ENCODE measurements at places on chromosomes 4 and X.

- DNase-seq: no peak
These were observed 9.0 kb upstream of the SLC25A6 start for GRCh38 chrX:1400742-1401471.

DNA sequence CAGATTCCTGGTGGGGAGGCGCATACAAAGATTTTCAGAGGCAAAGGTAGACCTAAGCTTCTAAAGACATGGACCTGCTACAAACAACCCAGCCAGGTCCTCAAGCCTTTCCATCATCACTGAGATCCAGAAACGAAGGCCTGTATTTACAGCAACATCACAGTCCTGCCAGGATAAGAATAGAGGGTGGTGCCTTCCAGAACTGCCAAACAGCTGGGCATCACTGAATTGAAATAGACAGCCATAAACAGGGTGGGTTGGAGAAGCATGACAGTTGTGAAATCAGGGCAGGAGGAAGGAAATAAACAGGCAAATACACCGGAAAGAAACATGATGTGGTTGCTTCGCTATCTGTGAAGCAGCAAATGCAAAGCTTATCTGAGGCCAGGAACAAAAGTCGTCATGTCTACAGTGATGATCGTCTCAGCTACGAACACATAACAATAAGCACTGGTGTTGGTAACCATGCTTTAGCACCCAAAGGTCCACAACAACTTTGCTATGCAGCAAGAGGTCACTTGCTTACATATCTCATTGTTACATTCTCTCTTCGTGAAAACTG is 6.7 kb upstream of the TMEM154 start:
- DNase-seq: no peak

DNA sequence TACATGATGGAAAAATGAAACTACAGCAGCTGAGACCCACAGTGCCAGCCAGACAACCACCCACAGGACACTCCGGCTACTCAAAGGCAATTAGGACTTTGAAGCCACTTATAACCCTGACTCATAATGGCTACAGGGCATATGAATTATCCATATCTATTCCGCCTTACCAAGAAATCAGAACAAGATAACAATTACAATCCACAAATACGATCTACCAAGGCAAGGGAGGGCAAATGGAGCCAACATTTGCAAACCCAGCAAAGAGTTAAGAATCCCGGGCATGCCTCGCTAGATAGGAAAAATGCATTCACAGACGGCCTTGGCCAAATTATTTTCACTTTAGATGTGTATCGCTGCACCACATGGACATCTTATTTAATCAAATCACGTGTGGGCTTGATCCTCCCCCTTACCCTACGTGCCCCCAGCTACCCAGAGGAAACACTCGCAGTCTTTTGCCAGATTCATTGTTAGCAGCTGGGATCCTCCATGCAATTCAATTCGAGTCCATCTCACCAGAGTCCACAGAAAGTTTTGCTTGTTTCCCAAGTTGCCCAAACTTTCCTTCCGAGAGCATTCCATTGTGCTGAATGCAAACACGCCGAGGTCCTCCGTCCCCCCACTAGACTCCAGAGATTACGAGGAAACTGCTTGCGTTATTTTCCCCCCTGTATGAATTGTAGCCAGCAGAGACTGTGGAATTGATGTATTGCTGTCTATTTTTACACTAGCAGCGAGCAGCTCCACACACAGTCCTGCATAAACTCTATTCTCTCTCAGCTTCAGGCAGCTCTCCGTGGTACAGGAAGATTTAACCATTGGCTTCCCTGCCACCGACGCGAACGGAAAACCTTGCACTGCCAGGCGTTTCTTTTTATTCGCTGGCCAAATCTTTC is 1.2 kb downstream of the PPARGC1A start:
- no peak for DNase-seq

DNA sequence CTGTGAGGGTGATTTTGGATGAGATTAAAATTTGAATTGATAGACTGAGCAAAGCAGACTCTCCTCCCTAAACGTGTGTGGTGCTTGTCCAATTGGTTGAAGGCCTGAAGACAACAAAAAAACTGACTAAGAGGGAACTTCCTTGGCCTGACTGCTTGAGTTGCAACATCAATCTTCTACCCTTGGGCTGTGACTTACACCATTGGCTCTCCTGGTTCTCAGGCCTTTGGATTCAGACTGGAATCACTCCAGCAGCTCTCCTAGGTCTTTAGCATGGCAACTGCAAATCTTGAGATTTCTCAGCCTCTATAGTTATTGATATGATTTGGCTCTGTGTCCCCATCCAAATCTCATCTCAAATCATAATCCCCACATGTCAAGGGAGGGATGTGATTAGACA is 49.7 kb upstream of the IGFBP7 start:
- DNase-seq: no peak

GRCh38 chr4:37197899-37198298 is 46.6 kb upstream of the NWD2 start:
- DNase-seq: no peak

GRCh38 chrX:33183361-33183760 is 28.0 kb downstream of the DMD start:
- peak; percentile 25 for DNase-seq

DNA sequence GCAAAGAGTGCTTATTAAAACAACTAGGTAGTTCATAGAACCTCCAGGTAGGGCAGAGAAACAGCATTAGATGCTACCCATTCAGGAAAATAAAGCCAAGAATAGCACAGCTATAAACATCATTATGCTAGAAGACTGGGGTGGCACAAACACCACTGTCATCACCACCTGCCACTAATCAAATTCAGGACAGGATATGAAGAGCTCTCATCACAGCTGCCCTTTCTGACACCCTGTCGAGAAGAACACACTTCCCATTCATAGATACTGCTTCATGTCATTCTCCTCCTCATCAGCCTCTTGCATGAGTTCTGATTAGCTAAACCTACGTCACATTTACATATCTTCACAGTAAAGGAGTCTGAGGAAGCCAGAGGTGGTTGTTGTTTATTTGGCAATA is 692.3 kb upstream of the HS3ST1 start:
- DNase-seq: no peak

DNA sequence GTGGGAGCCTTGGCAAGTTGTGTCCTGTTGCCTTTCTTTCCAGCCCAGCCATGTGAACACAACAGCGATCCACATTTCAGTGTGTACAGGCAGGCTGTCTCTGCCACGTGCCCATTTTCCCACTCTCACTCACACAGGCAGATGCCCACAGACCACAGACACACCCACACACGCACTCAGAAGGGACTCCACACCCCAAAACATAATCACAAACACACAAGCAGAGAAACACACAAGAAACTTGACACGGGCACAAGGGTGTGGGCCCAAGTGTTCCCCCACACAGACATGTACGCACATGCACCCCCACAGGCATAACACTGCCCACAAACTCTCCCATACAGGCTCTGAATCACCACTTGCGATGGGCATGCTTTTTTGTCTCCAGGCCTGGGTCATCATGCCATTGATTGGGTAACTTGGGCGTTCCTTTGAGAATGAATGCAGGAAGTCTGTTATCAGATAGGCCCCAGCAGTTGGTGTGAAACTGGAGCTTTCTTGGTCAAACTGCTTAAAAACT is 84.3 kb downstream of the NBDY start:
- DNase-seq: no peak

GRCh38 chr4:133776961-133777360 is 424.6 kb downstream of the PABPC4L start:
- no peak for DNase-seq

DNA sequence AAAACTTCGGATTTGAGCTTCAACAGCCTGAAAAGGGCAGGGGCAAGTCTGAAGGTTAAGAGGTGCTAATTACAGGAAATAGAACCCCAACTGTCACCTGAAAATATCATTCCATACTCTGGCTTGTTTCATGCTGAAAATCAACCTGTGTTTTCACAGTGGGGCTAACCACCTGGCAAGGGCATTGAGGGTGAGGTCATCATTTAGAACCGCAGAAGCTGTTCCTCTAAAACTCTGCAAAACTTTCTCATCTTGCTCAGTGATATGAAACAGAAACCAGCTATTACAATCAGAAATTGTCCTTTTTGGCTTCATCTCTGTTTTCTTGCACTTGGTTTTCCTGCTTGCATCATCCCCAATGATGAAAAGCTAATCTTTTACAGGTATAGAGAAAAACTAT is 247.6 kb downstream of the DCLK2 start:
- DNase-seq: no peak

- DNase-seq: no peak
These were observed 24.8 kb downstream of the SMIM20 start for GRCh38 chr4:25938787-25939186.

GRCh38 chr4:155207534-155208257 is 740 bp upstream of the NPY2R start:
- no peak for DNase-seq

DNA sequence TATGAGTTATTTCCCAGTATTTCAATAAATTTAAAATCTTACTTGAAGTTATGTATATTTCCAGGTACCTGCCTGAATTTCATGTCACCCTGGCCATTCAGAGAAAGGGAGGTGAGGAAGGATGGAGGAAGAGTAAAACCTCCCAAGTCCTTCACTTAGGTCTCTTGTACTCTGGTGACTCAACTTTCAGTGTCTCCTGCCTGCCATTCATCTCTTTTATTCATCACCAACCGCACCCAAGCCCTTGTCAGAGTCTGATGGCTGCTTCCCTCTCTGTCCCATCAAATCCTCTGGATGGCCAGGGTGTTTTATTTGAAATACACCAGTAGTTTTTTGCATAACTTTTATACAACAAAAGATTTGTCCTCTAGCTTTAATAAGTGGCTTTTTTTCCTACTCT is 17.8 kb downstream of the TMPRSS11E start:
- no peak for DNase-seq

DNA sequence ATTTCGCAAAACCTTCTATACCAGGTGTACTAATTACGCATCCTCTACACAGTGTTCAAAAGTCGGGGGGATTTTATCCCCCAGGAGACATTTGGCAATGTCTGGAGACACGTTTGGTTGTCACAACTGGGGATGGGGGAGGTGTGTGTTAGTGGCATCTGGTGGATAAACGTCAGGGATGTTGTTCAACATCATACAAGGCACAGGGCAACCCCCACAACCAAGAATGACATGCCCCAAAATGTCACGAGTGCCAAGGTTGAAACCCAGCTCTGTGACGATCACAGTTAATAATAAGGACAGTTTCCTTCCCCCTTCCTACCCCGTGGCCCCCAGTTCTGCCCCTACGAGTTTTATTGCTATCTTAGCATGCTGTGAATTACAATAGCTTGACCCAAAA is 15.9 kb upstream of the SEL1L3 start:
- no peak for DNase-seq

GRCh38 chr4:57220172-57220571 is 110.0 kb upstream of the IGFBP7 start:
- no peak for DNase-seq

DNA sequence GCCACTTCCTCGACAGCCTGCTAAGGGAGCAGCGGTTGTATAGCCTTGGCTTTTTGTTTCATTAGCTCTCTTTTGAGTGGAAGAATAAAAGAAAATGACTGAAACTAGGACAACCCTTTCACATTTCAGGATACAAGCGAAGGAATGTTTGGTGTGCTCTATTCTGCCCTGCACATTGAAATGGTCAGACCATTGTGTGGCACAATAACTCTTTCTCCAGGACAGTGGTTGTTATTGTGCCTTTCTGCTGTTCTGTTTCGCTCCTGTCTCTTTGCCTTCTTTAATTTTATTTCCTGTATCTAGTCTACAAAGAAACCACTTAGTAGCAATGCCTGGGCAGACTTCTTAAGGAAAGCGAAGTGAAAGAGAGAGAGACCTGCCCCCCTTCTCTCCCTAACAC is 473.7 kb downstream of the GBA3 start:
- DNase-seq: no peak

- no peak for DNase-seq
These were observed 703.5 kb downstream of the RPA4 start for GRCh38 chrX:97587171-97587570.

DNA sequence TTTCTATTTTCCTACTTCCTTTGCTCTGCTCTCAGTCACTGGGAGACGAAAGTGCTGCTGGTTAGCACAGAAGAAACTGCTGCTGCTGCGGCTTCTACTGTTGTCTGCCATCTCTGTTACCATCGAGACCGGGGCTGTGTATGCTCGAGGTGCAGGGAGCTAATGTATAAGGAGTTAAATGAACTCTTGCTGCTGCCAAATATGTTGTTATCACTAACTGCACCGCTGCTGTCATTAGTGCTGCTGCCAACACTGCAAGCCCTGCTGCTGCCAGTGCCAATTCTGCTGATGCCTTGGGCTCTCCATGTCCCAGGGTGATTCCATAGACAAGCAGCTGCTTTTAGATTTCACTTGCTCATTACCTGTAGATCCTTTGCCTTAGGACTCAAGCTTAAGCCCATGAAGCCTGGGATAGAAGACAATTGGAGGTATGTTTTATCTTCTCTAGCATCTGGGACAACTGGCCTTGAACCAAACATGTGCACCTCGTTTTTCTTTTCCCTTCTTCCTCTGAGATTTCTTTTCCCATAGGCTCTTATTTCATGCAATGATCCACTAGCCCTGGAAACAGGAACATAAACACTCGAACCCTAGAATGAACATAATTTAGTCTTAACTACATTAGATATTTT is 107.8 kb downstream of the CCSER1 start:
- no peak for DNase-seq

DNA sequence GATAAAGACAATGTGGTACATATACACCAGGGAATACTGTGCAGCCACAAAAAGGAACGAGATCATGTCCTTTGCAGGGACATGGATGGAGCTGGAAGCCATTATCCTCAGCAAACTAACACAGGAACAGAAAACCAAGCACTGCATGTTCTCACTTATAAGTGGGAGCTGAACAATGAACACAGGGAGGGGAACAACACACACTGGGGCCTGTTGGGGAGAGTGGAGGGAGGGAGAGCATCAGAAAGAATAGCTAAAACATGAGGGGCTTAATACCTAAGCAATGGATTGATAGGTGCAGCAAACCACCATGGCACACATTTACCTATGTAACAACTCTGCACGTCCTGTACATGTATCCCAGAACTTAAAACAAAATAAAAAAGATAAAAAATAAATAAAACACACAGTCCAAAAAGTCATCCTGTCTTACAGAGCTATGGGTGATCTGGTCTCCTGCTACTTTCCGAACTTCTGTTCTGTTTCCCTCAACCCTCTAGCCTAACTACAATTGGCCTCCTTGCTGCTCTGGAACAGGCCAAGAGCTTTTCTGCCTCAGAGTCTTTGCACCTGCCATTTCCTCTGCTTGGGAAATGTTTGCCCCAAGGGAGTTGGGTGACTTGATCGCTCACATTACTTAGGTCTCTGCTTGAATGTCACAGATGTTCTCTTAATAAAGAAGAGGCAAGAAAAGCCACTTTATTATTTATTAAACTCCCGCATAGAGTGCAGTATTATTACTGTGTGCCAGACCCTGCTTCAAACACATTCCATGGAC is 1.1 kb upstream of the CD38 start:
- no peak for DNase-seq
